ENCODE measurements at places on chromosomes 12 and 14.

DNA sequence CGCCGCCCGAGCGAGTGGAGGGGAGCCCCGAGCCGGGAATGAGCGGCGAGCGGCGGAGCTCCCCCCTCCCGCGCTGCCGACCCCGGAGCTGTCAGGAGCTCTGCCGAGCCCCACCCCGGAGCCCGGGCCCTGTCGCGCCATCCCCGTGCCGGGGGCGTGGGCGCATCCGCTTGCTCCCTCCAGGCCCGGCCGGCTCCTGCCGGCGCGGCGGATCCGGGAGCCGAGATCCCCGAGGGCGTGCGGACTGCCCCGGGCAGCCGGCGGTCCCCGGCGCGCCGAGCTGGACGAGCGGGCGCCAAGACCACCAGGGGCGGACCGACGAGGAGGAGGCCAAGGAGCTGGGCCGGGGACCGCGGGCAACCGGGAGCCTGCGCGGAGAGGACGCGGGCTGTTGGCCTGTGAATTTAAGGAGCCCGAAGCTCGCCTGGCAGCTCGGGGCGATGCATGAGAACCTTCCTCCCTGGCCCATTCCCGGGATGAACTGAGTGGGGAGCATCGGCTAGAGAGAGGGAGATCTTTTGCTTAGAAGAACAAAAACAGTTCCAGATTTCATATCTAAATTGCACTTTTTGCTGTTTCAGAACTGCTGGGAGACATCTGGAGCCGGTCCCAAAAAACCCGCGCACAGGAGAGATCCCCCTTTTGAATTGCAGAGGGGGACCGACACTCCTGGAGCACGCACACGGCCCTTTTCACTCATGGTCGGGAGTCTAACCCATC is 2.0 kb downstream of the PTHLH start:
- DNase-seq: no peak

DNA sequence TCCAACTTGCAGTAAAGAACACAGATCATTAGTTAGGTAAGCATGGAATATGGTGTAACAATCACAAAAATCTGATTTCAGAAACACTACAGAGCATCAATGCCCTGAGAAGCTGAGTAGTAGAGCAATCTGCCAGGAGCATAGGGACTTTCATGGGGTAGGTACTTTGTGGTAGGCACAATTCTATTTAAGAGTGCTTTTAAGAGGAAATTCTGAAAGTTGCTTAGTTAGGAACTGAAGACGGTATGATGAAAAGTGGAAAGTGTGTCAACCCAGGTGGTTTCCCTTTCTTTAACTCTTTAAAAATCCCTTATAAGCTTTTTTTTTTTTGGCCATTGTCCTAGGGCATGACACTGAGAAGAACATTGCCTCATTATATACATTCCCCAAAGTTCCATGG is 535.7 kb upstream of the FBXO33 start:
- DNase-seq: no peak

DNA sequence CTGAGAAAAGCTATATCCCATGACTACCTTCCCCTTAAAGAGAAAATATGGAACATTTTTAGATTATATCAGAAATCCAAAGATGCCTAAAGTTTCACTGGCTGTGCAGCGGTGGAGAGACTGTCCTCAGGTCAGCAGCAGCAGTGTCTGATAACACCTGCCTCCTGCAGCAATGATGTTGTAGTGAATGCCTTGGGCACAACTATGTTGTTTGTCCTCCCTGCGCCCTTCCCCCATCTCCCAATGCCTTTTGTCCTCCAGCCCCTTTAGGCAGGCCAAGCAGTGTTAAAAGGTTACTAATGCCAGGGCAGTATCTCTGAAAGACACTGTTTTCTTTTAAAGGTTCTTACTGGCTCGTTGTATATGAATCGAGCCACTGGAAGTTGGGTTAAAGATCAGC is 13.2 kb downstream of the RTRAF start:
- DNase-seq: no peak

DNA sequence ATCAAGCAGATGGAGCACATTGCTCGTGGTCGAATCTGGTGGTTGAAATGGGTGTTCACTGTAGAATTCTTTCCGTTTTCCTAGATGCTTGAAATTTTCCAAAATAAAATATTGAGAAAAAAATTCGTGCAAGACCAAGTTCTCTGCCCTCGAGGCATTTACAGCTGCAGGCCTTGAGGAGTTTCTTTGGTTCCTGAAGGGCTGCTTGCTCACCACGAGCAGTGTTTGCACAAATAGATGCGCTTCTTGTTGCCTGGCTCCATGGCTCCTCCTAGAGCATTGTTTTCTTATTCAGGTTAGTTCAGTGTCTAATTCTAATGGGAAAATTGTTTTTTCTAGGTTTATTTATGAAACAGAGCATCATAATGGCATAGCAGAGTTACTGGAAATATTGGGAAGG is 74.5 kb upstream of the DYNC1H1 start:
- no peak for DNase-seq

GRCh38 chr12:123085066-123085465 is 65.8 kb downstream of the PITPNM2 start:
- DNase-seq: no peak

DNA sequence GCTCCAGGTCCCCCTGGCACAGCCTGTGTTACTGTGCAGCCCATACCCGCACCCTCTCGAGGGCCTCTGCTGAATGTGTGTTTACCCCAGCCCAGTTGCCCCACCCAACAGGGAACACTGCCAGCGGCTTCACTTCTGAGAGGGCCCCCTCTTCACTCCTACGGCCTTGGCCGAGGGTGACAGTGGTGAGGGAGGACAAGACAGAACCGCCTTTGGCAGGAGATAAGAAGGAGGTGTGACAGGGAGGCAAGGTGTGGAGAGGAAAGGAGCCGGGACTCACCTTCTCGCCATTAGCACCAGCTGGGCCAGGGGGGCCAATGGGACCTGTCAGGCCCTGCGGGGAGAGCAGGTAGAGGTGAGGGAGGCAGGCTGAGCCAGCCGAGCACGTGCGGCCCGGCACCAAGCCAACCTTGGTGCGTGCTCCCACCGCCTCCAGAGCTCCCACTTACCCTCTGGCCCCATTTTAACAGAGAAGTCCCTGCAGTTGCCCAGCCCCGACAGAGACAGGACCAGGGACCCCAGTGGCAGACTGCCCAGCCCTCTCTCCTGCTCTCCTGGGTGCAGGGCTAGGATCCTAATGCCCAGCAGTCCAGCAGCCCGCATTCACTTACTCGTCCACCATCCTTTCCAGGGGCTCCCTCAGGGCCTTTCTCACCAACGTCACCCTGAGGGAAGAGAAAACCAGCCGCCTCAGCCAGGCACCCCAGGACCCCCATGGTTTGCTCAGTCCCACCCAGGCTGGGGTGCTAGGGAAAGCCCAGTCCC is 18.3 kb downstream of the TMEM106C start:
- no peak for DNase-seq

GRCh38 chr14:37587131-37587803 is 7.8 kb downstream of the FOXA1 start:
- no peak for DNase-seq

- DNase-seq: no peak
Measured at GRCh38 chr14:44963044-44963528, 1.1 kb downstream of the TOGARAM1 start.

GRCh38 chr12:109697877-109698468 is 15.7 kb upstream of the FAM222A start:
- DNase-seq: no peak

DNA sequence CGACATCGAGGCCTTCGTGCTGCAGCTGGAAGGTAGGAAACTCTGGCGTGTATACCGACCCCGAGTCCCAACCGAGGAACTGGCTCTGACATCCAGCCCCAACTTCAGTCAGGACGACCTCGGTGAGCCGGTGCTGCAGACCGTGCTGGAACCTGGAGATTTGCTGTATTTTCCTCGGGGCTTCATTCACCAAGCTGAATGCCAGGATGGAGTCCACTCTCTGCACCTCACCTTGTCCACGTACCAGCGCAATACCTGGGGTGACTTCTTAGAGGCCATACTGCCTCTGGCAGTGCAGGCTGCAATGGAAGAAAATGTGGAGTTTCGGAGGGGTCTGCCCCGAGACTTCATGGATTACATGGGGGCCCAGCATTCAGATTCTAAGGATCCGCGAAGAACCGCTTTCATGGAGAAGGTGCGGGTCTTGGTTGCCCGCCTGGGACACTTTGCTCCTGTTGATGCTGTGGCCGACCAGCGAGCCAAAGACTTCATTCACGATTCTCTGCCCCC is 1.4 kb downstream of the RIOX1 start:
- no peak for DNase-seq

- no peak for DNase-seq
Measured at GRCh38 chr12:131862600-131862993, 31.8 kb upstream of the ULK1 start.

- no peak for DNase-seq
Measured at GRCh38 chr12:25242981-25243679, 7.6 kb downstream of the KRAS start.

DNA sequence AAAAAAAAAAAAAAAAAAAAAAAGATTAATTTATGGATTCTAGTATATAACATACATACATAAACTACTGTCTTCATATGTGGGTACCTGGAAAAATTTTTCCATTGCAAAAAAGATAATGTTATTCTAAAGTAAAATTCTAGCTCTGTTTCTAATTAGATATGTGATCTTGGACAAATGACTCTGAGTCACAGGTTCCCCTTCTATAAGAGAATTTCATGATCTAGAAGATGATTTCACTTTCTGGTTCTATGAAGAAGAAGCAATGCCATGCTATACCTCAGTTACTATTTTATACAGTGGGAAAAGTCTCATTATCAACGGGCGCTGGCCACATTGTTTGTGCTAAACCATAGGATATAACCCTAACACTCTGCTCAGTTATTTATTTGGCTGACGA is 351.3 kb downstream of the ZFP36L1 start:
- no peak for DNase-seq

- DNase-seq: no peak
Measured at GRCh38 chr14:56056031-56056430, 62.2 kb upstream of the PELI2 start.

DNA sequence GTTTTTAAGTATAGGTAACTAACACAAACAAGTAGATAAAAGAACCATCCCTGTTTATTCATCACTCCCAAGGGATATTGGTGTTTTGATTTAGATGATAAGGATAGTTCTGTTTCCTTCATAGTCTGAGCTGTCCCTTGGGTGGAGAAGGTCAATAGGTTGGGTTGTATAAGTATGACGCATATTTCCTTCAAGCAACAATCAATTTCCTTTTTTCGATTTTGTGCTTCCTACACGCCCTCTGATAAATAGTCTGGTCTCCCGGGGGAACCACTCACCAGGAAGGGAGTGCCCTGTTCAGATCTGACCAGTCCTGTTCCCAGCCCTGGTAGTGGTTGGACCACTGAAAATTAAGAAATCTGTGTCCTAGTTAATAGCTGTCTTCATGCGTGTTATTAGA is 378.8 kb upstream of the FAR2 start:
- DNase-seq: no peak

GRCh38 chr14:79331830-79332229 is 879.5 kb downstream of the DIO2 start:
- no peak for DNase-seq

All from fibroblast of skin of left quadriceps (primary cell).